Activated naive CD4-positive, alpha-beta T cell treated with anti-CD3 and anti-CD28 coated beads, Interleukin-2, amount 50 U/mL, for 16 hours (primary cell): ENCODE measurements at places on chromosomes 1 and 21.

DNA sequence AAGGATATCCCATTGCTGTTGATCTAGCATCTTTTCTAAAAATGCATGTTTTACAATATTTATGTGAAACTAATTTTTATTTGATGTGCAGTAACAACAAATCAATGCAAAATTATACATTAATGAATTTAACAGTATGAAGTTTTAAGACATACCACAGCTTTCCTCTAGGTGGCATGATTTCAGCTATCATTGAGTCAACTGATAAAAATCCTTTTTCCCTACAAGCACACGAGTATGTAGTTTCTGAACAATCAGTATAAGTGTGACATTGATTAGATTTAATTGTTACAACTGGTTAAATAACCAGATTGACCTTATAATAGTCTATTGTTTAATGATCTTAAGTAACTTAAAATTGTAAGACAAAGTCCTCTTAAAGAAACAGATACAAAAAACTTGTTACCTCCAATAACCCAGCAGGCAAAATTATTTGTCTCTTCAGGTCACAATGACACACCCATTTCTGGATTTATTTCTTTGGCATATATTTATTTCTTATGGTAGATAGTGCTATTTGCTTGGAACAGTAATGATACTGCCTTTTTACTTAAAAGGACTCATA is 5.8 kb upstream of the TGFB2 start:
- DNase-seq, result no peak

- no peak for DNase-seq
Observed at GRCh38 chr1:239239529-239239928, 146.8 kb upstream of the CHRM3 start.

GRCh38 chr1:240294566-240294965 is 202.9 kb downstream of the FMN2 start:
- no peak for DNase-seq

DNA sequence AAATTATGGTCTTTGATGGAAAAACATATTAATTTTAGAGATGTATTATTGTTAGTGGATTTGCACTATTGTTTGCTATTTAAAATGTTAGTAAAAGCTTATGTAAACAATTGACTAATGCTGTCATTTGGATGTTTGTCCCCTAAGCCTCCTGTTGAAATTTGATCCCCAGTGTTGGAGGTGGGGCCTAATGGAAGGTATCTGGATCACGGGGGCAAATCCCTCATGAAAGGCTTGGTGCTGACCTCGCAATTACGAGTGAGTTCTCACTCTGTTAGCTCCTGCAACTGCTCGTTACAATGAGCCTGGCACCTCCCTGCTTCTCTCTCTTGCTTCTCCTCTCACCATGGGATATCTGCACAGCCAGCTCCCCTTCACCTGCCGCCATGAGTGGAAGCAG is 14.3 kb downstream of the TMEM35B start:
- DNase-seq, result no peak

- DNase-seq, result no peak
Observed at GRCh38 chr1:222632749-222633148, 14.9 kb downstream of the MIA3 start.

GRCh38 chr1:240499012-240499411 is 112.9 kb downstream of the GREM2 start:
- no peak for DNase-seq

DNA sequence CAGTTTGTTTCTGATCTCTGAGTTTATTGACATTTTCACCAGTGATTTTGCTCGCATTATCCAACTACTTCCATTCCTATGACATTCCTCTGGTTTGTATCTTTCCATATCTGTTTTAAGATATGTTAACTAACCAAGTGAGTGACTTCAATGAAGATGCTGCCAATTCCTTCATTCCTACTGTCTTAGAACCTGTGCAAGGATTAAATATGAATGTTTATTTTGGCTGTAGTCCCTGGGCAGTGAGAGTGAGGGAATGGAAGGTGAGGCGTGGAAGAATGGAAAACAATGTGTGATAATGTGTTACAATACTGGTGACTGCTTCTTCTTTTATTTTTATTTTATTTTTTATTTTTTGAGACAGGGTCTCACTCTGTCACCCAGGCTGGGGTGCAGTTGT is 183.0 kb downstream of the SDCCAG8 start:
- no peak for DNase-seq

GRCh38 chr21:45374826-45375455 is 30.0 kb upstream of the COL18A1 start:
- DNase-seq, result peak; percentile 1

- DNase-seq, result no peak
Observed at GRCh38 chr1:29756901-29757725, 520.8 kb downstream of the PTPRU start.

DNA sequence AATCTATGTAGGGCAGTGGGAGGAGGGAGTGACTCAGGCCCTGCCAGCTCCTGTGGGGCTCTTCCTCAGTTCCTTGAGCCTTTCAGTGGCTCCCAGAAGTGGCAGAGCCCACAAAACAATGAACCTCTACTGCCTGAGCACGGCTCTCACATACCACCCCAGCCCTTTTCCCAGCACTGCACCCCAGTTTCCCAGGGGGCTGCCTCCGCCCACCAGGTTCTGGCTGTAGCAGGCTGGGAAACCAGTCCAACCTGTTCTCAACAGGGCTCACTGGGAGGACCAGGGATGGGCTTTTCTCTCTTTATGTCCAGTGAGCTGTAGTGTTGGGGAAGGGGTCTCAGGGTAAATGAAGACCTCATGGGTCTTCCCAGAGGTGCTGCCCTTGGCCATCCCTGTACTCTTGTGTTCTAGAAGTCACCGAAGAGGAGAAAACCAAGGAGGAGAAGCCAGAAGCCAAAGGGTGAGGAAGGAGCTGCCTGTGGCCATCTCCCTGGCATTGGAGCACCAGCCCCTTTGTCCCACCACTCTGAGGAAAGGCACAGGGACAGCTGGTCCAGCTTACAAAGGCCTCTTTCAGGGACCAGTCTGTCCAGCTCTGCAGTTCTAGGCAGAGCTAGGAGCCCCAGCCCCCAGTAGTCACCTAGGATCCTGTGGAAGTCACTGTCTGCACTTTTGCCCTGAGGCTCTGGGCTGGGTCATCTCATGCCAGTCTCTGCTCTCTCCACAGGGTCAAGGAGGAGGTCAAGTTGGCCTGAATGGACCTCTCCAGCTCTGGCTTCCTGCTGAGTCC is 3.5 kb downstream of the MARCKSL1 start:
- DNase-seq, result no peak
